Caudate nucleus (tissue), 63 donors: ENCODE measurements at places on chromosomes 2 and 18.

- DNase-seq: no peak
Observed at GRCh38 chr2:200365209-200365608, 58.7 kb downstream of the SPATS2L start.

GRCh38 chr2:64952511-64953482 is 36.4 kb upstream of the SLC1A4 start:
- DNase-seq: no peak

DNA sequence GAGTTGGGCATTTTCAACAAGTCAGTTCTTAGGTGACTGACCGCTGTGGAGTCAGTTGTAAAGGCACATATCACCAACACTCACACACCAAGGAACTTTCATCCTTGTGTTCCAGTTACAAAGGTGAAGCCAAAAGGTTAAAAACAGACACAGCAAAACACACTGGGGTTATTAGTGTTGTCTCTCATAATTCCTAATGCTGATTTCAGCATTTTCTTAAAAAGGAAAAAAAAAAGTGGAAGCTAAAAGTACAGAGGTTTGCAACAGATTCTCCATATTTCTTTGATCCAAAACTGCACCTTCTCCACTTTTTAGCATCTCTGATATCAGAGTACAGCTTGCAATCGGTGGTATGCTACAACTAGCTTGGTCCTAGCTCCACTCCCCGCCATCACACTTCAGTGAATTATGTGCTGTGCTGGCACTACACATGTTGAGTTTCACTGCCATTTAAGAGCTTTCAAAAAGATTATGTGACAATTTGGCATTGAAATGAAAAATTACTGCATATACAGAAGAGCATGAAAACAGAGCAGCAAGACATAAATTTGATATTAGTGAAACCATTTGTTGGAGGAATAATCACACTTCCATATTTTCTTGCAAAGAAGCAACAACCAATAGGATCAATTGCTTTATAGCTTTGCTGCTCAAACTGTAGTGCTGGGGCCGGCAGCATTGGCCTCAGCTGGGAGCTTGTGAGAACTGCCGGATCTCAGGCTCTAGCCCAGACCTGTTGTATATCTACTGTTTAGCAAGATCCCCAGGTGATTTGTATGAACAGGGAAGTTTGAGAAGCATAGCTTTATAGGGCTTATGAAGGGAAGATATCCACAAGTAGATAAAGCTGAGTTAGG is 62.3 kb upstream of the DAPL1 start:
- DNase-seq: no peak

DNA sequence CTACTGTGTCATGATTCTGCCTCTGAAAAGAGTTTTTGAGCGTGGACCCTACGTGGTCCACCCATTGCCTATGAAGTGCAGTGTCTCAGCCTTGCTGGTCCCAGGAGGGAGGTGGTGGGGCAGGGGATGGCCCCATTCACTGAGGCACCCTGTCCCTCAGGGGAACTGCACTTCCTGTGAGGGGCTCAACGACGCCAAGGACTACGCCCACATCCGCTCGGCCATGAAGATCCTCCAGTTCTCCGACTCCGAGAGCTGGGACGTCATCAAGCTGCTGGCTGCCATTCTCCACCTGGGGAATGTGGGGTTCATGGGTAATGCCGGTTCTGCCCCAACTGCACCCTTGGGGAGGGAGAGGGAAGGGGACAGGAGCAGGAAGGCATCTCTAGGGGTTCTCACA is 42.5 kb downstream of the MYO7B start:
- DNase-seq: no peak

GRCh38 chr2:170815311-170815710 is 1.4 kb upstream of the GAD1 start:
- no peak for DNase-seq

GRCh38 chr18:50633992-50634391 is 74.1 kb downstream of the MAPK4 start:
- no peak for DNase-seq

DNA sequence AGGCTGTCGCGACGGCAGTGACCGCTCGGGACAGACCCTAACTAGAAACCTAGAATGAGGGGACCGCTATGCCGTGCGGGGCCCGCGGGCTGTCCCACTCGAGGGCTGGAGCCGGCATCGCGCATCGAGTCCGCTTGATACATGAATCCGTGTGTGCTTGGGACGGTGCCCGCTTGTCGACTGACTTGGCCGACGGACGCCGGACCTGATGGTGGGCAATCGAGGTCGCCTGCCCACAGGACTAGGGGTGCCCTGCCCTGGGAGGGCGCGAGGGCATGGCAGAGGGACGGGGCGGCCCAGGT is 749 bp upstream of the PTMA start:
- no peak for DNase-seq

GRCh38 chr2:69703189-69703588 is 38.7 kb upstream of the ANXA4 start:
- DNase-seq: no peak
